HCT116 (cell line): ENCODE measurements at places on chromosomes 4 and X.

DNA sequence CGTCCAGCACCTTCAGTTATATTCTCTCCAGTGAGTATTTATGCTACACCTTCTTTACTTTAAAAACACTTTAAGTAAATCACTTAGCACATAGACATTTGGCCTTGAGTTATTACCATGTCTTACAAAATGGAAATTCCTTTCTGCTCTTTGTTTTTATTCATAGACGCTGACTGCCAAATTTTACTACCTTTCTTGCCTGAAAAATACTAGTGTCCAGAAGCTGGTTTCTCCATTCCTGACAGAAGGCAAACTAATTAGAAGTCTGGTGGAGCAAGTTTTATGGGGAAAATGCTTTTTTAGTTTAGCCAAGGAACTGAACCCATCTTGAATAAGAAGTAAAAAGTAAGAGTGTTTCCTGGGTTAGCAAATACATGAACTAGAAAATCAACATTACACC lies 65.5 kb downstream of the SPATA18 start:
- no peak for DNase-seq

DNA sequence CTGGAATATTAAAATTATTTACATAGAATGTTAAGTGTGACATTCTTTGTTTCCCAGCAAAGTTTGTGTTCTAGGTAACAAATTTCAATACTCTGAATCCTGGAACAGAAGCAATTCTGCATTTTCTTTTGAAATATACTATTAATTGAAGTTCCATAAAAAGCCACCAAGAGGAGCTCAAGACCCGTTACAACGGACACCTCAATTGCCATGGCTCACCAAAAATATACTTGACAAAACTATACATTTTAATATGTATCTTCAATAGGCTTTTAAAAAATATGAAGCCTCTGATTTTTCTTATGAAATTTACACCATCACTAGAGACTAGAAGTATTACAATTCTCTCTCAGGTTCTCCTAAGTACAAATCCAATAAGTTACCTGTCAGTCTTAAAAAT lies 111.4 kb downstream of the NYX start:
- DNase-seq = no peak

- DNase-seq = no peak
These were observed 2.3 kb upstream of the HPRT1 start for GRCh38 chrX:134457708-134458107.

DNA sequence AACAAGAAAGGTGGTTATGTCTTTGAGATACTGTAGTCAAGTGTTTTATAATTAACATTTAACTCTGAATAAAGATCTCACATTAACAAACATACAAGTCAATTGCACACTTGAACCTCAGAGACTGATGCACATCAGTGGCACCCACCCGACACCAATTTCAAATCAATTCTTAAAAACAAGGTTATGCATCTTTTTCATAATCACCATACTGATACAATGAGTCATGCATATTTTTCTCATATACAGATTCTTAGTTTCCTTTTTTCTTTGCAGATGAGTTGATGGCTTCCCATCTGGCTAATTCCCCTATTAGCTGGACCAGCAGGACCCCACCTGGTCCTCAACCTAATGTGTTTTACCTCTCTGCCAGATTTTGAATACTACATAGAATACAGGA lies 136.2 kb upstream of the RPL34 start:
- DNase-seq = no peak

DNA sequence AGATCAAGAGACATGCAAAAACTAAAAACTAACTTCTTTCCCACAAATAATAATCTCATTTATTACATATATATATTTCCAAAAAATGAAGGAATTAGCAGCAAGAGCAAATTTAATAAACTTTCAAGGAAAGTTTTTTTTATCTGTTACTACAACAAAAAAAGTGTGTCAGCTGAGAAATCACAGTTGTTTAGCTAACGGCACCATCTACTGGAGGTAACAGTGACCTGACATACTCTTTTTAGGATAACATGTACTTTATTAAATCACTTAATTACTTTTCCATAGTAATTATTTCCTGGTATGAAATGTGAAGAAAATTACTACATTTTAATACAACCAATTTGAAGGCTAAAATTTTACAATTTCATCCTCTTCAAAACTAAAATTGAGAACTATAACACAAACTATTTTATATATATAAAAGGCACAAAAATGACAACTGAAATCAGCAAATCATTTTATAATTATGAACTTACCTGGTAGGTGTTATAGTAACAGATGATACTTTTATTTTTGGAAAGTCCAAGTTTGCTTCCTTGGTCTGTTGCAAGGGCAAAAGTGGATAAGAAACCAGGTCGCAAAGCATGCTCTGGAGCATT lies 9.1 kb downstream of the LAMTOR3 start:
- DNase-seq = peak; percentile 22

GRCh38 chr4:71711985-71712348 lies 71.9 kb downstream of the GC start:
- DNase-seq = no peak

- no peak for DNase-seq
These were observed 294.9 kb upstream of the ZCCHC13 start for GRCh38 chrX:74009041-74009440.

GRCh38 chr4:36187723-36188333 lies 56.5 kb downstream of the ARAP2 start:
- DNase-seq = peak; percentile 3

GRCh38 chr4:46444318-46445000 lies 54.5 kb upstream of the GABRA2 start:
- no peak for DNase-seq

GRCh38 chrX:120463241-120463640 lies 5.9 kb downstream of the LAMP2 start:
- no peak for DNase-seq

DNA sequence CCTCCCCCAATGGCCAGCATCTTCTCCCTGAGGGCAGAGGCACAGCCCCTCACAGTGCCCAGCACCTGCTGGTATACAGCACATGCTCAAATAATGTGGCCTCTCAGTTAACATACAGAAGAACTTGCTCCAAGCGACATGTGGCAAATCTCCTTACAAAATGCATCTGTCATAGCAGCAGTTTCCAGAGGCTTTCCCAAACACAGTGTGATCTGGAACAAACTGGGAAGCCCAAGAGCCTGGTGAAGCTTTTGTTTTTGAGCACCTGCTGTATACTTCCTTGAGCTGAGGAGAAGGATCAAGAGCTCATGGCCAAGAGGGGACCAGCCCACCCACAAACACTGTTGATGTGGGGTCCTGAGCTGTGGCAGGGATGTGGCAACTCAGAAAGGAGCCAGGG lies 34.8 kb upstream of the HTRA3 start:
- no peak for DNase-seq

GRCh38 chr4:94814237-94814636 lies 56.5 kb downstream of the BMPR1B start:
- DNase-seq = no peak

DNA sequence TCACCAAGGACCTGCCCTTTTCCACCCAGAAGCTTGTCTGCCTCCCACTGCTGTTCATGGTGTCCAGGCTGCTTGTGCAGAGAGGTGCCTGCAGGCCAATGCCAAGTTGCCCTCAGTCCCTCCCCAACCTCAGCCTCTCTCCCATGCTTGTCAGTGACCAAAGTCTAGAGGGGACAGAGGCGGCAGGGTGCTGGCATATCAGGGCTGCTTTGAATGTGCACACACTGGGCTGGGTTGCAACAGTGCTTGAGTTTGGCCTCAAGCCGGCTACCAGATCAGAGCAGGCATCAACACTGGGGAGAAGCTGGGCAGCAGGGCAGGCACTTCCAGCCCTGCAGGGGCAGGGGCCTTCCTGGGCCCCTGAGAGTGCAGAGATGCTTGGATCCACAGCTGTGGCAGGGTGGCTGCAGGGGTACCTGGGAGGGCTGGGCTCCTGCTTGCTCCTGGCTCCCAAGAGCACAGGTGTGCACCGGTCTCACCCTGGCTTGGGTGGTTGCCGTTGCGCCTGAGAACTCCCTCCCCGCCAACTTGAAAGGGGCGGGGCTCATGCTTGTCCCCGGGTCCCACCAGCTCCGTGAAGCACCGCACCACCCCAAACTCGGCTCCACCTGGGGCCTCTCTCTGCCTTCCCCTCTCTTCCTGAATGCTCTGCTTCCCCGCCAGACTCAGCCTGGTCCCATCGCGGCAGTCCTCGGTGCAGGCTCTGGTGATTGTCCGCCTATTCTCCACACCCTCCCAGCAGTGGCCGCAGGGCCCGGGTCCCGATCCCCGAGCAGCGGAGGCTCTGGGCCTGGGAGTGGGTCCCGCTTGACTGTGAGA lies 1681.9 kb upstream of the ADGRL3 start:
- no peak for DNase-seq

GRCh38 chr4:94641702-94642560 lies 115.8 kb upstream of the BMPR1B start:
- DNase-seq = peak; percentile 64

GRCh38 chr4:76579596-76580375 lies 144.8 kb downstream of the SHROOM3 start:
- DNase-seq = no peak

GRCh38 chr4:108272561-108272960 lies 103.8 kb upstream of the LEF1 start:
- DNase-seq = no peak

DNA sequence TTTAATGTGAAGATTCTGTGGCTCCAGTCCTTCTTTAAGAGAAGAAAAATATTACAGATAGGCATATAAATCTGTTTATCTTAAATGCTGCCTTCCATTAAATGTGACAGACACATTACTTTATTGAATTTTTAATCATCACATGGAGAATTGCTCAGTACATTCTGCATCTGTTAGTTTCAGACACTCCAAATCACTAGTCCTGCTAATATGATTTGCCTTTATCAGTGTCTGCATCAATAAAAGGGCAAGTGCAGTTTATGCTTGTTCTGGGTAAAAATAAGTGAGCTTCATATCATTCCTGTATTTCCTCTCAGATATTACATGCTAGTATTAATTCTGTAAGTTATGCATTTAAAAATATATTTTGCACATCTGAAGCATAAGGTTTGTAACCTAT lies 666.4 kb downstream of the TECRL start:
- DNase-seq = no peak

- peak; percentile 75 for DNase-seq
These were observed at the start of gene GPAT3 for GRCh38 chr4:83535520-83536361. GPAT3 (plus strand) TSS chr4:83536108; CDS start chr4:83536623, 515 bp downstream.

DNA sequence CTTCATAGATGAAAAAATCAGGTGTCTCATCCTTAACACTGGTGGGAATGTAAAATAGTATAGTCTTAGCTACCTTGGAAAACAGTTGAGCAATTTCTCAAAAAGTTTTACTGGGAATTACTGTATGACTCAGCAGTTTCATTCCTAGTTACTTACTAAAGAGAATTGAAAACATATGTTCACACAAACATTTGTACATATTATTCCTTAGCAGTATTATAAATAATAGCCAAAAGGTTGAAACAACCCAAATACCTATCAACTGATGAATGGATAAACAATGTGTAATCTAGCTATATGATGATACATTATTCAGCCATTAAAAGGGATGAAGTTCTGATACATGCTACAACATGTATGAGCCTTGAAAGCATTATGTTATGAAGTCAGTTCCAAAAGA lies 41.7 kb downstream of the RBM46 start:
- DNase-seq = no peak

DNA sequence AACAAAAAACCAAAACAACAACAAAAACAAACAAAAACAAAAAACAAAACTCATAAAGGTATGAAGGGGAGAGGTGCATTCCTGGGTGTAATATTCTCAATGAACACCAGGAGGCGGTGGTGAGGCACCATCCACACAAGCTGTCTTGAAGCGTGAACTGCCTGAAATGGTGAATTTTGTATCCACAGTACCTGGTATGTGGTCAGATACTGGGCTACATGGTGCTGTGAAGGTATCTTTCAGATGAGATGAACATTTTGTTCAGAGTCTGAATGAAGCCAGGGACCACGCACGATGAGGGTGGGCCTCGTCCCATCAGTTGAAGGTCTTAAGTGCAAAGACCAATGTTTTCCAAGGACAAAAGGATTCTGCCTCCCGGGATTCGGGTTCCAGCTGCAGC lies 58.5 kb downstream of the ASMT start:
- DNase-seq = peak; percentile 46

DNA sequence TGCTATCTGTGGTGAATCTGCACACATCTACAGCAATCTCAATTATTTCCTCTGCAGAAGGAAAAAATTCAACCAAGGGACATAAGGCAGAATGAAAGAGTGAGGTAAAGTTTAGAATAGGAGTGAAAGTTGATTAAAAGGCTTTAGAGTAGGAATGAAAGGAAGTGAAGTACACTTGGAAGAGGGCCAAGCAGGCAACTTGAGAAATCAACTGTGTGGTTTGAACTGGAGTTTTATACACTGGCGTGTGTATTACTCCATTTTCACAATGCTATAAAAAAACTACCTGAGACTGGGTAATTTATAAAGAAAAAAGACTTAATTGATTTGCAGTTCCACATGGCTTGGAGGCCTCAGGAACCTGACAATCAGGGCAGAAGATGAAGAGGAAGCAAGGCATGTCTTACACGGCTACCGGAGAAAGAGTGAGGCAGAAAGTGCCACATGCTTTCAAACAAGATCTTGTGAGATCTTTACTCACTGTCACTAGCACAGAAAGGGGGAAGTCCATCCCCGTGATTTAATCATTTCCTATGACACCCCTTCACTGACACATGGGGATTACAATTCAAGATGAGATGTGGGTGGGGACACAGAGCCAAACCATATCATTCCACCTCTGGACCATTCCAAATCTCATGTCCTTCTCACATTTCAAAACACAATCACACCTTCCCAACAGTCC lies 234.8 kb downstream of the IL15 start:
- no peak for DNase-seq

DNA sequence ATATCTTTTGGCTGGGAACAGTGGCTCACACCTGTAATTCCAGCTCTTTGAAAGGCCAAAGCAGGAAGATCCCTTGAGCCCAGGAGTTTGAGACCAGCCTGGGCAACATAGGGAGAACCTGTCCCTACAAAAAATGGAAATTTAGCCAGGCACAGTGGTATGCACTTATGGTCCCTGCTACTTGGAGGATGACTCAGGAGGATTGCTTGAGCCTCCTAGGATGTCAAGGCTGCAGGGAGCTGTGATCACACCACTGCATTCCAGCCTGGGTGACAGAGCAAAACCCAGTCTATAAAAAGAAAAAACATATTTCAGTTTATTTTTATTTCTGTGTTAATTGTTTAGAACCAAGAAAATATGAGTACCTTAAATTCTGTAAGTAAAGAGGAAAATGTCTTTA lies 123.7 kb downstream of the CBR4 start:
- peak; percentile 21 for DNase-seq

- peak; percentile 57 for DNase-seq
These were observed 27.8 kb upstream of the ADH7 start for GRCh38 chr4:99462875-99463464.

GRCh38 chr4:167873496-167873895 lies 218.8 kb upstream of the ANXA10 start:
- no peak for DNase-seq

DNA sequence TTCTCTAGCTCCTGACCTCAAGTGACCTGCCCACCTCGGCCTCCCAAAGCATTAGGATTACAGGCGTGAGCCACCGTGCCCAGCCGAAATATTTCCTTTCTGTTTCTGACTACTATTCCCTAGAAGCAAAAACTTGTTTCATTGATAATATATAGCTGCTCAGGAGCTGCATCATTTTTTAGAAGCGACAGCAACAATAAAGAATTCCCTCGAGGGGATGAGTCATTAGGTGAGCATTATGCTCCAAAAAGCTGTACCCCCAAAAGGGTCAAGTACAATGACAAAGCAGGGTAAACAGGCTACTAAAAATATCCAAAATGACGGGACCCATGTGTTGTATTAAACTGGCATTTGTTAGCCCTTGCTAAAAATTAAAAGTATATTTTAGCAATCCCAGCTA lies 67.0 kb downstream of the RBM47 start:
- DNase-seq = no peak
